ENCODE measurements at places on chromosomes 5 and 9.
A peak's percentile ranks its signal among the peaks of the same experiment; 100 is the strongest.

- DNase-seq: no peak
These were observed 3.6 kb downstream of the GDNF start for GRCh38 chr5:37836235-37836591.

GRCh38 chr9:127525401-127526188, 74.3 kb downstream of the LRSAM1 start:
- no peak for DNase-seq

GRCh38 chr5:54086191-54086590, 224.2 kb downstream of the ARL15 start:
- no peak for DNase-seq

DNA sequence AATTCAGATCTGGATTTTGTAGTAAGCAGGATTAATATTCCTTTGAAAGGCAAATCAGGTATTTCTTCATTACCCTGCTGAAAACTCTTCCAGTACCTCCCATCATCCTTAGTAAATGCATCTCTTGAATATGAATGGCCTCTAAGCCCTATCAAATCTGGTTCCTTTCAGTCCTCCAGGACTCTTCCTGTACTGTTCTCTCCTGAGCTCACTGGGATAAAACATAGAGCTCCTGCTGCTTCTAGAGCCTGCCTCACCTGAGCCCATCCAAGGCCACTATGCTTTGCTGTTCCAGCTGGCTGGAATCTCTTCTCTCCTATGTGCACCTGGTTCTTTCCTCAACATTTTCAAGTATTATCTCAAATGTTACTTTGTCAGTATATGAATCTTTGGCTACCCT, 803.3 kb upstream of the CTNND2 start:
- DNase-seq: no peak

DNA sequence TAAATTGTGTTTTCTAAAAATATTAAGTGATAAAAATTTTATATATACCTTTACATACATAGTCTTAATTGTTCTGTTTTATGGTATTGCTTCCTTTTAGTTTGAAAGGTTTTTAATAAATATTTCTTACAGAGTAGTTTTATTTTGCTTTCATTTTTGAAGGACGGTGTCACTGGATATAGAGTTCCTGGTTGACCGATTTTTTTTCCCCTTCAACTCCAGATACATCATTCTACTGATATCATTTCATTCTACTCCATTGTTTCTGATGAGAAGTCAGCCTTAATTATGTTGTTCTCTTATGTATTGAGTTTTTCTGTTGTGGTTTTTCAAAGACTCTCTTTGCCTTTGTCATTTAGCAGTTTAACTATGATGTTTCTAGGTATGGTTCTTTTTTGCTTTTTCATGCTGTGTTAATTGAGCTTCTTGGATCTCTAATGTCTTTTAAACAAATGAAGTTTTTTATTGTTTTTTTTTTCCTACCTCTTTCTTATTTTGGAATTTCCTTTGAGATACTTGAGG, 30.4 kb downstream of the MTREX start:
- no peak for DNase-seq

DNA sequence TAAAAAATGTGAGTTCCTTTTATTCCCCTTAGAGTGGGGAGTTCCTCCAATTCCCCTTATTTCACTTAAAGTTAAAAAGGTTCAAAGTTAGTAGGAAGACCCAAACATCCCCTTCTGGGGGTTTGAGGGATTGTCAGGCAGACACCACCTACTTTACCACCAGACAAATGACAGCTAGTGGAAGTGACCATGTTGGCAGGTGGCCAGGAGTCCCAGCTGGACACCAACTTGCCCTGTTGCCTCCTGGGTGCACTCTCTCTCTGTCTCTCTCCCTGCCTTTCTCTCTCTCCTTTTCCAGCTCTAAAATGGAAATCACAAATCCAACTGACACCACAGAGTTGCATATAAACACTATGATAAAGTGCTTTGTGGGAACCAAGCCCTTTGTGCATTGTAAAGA, 307.7 kb upstream of the TLE4 start:
- DNase-seq: no peak

DNA sequence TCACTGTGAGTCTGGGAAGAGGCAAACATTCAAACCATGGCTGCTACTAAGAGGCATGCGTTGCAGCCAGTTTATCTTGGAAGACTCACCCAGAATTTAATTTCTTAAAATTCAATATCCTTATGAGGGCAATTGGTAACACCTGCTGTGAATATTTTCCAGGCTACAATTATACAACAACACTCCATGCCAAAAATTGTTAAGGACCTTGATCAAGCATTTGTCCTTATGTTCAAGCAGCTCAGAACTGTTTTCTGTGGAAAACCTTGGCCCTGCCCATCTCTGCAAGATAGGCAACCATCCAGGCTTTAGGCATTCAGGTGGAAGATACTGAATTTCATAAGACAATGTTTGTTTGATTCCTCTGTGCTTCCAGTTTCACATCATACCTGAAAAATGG, 327.8 kb downstream of the FBXL7 start:
- DNase-seq: no peak

DNA sequence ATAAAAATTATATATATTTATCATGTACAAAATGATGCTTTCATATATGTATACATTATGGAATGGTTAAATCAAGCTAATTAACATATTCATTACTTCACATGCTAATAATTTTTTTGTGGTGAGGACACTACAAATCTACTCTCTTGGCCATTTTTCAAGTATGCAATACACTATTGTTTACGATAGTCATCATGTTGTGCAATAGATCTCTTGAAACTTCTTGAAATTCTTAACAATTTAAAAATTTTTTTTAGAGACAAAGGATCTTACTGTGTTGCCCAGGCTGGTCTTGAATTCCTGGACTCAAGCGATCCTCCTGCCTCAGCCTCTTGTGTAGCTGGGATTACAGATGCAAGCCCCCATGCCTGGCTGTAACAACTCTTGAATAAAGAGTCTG, 45.2 kb upstream of the SHOC1 start:
- DNase-seq: no peak

- DNase-seq: no peak
These were observed 41.4 kb upstream of the F2R start for GRCh38 chr5:76674330-76675066.

- no peak for DNase-seq
These were observed 4.7 kb downstream of the MAN2A1 start for GRCh38 chr5:109694451-109694891.

DNA sequence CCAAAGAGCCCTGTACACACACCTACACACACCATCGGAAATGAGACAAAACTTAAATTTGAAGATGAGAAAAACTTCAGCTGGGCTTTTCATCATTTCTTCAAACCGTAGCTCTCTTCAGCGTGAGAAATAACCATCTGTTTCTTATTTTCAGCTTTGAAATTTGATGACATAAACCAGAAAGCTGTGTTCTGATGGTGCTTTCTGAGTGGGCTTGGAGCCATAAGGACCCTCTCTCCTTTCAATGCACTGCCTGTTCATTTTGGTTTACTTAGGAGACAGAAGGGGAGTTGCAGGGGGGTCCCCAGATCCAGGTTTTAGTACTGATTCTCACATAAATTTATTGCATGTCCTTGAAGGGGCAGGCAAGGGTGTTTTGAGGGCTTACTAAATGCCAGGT, 9.5 kb downstream of the FBXO10 start:
- DNase-seq: peak; percentile 24

DNA sequence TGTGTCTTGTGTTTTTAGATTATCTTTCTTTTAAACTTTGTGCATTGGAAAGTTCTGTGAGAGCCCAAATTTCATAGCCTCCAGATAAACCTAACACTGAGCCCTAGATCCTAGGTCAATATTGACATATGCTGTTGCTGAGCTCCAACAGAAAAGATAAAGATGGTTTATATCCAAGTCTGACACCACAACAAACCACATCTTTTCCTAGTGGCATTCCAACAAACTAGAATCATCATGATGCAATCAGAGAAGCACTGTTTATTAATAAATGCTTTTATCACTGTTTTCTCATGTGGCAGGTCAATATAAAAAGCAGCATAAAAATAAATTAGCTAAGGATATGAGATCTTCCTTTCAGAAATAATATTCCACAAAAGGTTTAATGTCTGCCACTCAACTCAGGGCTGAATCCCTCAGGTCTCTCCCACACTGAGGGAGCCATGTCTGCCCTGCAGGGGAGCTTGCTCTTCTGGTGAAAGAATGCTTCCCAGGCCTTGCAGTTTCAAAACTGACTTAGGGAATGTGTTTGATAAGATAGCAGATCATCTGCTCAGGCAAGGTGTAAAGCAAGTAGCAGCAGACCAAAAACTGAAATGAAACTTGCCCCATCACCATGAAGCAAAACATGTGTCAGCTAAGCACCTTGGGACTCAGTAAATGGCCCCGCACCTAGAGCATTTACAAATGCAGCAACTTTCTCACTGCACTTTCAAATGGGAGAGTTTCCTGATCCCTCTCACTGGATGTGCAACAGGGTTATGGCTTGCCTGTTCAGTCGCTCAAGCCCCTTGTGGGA, 493.0 kb downstream of the AGTPBP1 start:
- DNase-seq: peak; percentile 50

- DNase-seq: peak; percentile 52
These were observed 43.4 kb downstream of the NFIB start for GRCh38 chr9:14270358-14271092.

DNA sequence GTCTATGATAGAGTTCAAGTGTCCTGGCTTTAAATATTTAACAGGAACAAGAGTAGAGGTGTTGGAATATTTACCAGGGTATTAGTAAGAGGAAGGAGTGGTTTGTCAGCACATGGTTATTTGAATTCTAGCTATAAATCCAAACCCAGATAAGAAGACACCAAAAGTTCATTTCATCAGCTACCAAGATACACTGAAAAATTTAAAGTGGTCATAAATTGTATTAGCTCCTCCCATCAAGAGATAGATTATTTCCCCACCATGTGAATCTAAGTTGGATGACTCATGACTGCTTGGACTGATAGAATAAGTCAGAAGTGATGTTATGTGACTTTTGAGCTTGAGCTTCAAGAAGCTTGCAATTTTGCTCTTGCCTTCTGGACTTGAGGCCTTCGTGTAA, 72.1 kb upstream of the GRAMD2B start:
- DNase-seq: peak; percentile 68

- DNase-seq: peak; percentile 19
These were observed 3.5 kb upstream of the MPDZ start for GRCh38 chr9:13282998-13283397.

DNA sequence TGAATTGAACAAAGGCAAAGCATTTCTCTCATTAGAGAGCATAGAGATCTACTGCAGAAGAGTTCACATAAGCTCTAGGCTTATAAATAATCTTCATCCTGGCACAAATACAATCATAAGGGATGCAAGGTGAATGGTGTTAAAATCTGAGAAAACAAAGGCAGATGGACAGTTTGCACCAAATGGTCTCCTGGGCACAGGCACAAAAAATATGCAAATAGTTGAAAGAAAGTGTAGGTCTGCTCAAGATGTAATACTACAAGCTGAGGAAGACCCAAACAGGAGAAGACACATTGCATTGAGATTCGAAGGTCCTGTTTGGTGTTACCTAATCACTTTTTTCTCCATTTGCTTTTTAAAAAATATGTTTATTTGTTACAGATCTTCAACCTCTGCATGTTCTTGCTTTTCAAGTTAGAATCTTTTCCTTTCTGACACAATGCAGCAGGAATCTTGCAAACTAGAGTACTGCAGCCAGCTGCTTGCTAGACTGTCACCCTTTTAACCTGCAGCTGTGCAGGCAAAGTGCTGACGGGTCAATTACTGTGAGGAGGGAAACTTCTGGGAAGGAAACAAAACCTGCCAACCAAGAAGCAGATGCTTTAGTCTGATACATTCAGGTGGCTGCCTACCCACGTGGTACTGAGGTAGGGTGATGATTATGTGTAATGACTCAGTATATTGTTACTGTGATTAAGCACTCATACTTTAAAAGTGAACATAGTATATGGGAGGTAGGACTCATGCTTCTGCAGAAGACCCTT, 1048.6 kb upstream of the SEMA6A start:
- DNase-seq: no peak

GRCh38 chr9:115367780-115368525, 250.0 kb upstream of the TNC start:
- DNase-seq: peak; percentile 77

DNA sequence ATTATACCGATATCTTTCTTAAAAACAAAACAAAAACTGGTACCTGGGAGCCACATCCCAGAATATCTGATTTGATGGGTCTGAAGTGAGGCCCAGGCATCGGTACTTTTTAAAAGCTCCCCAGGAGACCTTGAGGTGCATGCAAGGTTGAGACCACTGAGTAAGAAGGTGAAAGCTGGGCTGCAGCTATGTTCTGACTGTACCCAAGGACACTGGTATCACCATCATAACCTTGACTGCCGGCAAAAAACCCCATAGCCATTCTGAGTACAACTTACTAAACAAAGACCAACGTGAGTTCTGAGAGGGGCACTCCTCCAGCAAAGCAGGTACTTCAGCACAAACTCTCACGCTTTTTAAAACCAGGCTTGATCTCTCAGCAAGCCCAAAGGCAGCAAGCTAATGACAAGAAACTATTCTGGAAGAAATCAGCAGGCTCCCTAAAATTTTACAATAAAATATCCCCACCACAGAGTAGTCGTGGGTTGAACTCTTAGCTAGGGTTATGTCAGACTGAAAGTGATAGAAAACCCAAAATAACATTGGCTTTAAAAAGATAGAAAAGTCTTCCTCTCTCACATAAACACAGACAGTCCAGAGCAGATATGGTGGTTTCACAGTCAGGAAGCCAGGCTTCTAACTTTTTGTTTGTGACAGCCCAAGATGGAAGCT, 263.9 kb downstream of the SAXO1 start:
- no peak for DNase-seq

GRCh38 chr5:30845194-30845593, 348.3 kb upstream of the CDH6 start:
- no peak for DNase-seq

GRCh38 chr5:81787474-81788242, 36.8 kb upstream of the SSBP2 start:
- DNase-seq: peak; percentile 88

- no peak for DNase-seq
These were observed 128.3 kb downstream of the C5orf15 start for GRCh38 chr5:133840168-133840567.

GRCh38 chr5:158198636-158199035, 339.7 kb upstream of the CLINT1 start:
- no peak for DNase-seq

DNA sequence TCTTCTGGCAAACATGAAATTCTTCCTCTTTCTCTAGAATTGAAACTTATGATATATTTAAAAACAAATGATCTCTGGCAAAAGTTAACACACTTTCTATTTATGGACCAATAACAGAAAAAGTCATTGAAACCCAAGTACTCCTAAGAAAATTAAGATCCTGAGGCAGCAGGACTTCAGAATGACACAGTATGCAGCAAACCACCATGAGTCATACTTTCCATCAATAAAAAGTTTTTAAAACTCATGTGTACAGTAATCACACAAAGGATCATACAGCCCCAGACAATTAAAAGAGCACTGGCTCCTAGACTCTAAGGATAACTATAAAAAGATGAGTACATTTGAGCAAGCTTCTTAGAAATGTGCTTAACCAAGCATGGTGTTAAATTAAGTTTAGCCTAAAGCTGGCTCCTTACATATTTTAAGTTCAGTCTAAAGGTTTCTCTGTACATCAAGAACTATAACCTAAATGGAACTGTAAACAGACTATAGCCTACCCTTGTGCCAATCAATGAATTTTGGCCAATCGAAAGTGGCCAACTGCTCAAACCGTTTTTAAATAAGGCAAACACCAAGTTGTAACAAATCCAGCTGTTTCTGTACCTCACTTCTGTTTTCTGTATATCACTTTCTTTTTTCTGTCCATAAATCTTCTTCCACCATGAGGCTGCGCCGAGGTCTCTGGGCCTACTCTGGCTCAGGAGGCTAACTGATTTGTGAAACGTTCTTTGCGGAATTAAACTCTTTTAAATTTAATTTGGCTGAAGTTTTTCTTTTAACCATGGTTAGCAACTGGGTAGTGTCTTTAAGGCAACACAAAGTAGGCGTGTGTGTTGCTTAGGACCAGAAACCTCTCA, 232.1 kb upstream of the PIK3R1 start:
- DNase-seq: peak; percentile 77

- no peak for DNase-seq
These were observed 118.0 kb upstream of the TNPO1 start for GRCh38 chr5:72698481-72698880.
